NCI-H1694 treated with DMSO at 0.1 percent for 48 hours (cell line): ENCODE measurements at places on chromosomes 12 and 14.

GRCh38 chr14:92585981-92586937, 72.7 kb downstream of the RIN3 start:
- no peak for DNase-seq

GRCh38 chr14:20380681-20381080, 32.6 kb downstream of the TEP1 start:
- no peak for DNase-seq

GRCh38 chr14:65329911-65330310, 82.6 kb upstream of the FUT8 start:
- no peak for DNase-seq

GRCh38 chr12:4424422-4424821, 21.2 kb downstream of the FGF6 start:
- no peak for DNase-seq

DNA sequence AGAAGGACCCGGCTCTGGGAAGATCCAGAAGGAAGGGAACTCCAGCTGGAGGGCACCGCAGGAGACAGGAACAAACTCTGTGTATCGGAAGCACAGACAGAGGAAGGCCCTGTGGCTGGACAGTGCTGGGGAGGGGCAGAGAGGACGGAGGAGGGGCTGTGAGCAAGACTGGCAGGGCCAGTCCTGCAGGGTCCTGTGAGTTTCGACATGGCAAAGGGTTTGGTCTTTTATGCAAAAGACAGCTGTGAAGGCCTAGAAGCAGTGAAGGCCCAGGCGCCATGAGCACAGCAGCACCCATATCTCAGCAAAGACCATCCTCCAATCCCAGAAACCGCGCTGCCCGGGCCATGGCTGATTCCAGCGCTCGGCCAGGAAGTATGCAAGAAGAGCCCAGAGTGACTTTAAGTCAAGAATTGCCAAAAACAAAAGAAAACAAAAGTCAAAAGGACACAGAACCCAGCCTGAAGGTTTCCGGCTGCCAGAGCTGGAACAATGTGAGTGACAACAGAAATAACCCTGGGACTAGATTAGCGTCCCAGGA, 126.5 kb downstream of the NCOR2 start:
- no peak for DNase-seq
